H4 (cell line): ENCODE measurements at places on chromosomes 1 and 21. TPM values are rescaled to one million over a fixed set of nuclear protein-coding genes. Genes with fewer than 3 reads are reported as not detected.

GRCh38 chr21:28445141-28445830 is 547.4 kb downstream of the LTN1 start:
- DNase-seq = no peak

DNA sequence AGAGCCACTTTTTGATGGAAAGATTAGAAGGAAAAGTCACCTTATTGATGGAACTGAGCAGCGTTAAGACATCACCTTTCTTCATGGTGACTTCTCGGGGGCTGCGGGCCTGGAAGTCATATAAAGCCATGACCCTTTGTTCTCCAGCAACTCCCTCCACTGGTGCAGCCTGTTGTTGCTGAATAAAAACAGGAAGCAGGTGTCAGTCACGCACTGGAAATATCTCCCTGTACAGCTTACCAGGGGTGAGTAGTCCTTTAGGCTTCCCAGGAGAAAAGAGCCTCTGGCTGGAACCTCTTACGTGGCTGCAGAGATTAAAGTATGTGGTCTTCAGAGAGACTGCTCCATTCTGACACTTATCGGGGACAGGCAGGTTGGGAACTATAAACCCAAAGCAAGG is 31.9 kb downstream of the SPTA1 start:
- DNase-seq = peak; percentile 4

- no peak for DNase-seq
These were observed 1.3 kb upstream of the ATP1A1 start for GRCh38 chr1:116371752-116372151.

DNA sequence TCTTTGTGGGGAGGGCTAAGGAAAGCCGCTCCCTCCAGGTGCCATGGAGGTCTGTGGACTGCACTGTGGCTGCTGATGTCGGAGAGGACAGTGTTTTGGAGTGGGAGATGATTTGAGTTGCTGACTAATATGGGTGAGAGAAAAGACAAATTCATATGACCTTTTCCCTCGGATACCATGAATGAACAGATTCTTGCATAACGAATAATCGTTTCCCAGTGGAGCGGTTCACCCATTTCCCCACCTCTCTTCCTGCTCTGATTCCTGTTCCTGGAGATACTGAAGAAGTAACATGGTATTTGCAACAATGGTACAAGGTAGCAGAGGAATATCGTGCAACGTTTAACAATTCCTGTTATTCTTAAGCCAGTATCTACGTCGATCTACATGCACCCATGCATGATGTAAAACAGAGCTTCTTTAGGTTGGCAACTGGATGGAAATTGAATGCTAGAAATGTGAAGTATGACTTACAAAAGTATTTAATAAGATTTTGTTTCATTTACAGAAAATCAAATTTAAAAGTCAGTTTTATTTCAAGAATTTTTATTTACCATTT is 227.1 kb downstream of the TOMM20 start:
- DNase-seq = no peak

GRCh38 chr1:37486680-37487618 is 12.6 kb downstream of the ZC3H12A start:
- DNase-seq = no peak

DNA sequence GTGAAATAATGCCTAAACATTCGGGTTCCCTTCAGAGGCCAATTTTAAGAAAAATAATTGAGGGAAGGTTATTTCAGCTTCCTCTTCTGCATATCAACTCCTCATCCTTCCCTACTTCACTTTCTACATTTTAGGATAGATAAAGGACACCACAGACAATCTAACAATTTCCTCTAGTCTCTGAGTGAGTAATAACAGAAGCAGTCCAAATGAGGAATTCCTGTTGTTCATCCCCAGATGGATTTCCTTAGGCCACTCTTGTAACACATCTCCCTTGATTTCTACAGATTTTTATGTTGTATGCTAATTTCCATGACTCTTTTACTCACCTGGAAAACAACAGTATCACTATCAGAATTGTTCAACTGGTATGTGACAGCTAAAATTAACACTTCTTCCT is 87.7 kb upstream of the LYPLAL1 start:
- no peak for DNase-seq

DNA sequence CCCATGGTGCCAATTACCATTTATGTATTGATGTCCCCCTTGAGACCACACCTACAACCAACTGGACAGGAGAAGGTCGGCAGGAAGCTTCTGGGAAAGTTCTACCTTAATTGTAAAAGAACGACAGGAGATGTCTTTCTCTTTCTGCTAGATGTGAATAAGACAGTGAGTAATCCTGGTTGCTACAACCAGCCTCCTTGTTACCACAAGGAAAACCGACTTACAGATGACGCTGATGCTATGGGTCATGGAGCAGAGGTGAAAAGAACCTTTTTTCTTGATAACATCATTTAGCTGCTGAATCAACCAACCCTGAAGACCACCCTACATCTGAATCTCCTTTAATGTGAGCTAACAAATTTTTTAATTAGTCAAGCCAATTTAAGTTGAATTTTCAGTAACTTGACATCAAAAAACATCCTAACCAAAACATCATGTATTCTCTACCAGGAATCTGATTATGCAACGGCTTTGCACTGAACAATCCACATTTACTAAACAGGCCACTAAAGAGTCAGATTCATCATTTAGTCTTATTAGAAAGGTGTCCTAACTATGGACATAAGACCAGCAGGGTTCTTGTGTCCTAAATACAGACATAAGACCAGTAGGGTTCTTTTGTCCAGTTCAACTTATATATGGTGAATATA is 23.0 kb downstream of the RGS2 start:
- no peak for DNase-seq

GRCh38 chr1:167489571-167490340 is 28.6 kb downstream of the CD247 start:
- DNase-seq = no peak

- no peak for DNase-seq
These were observed 38.6 kb downstream of the PDE9A start for GRCh38 chr21:42691901-42692559.

DNA sequence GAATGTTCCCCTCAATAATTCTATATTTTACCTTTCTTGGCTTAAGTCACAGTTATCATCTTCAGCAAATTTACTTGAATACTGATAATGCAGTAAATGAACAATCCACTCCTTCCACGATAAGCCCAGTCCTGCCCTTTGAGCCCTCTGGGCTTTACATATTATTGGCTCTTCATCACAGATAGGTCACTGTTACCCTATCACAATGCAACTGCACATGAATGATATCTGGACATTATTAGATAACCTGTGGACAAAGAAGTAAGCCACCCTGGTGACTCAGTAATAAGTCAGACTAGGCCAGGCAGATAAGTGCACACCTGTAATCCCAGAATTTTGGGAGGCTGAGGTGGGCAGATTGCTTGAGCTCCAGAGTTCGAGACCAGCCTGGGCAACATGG is 69.4 kb downstream of the SPATA6 start:
- no peak for DNase-seq

DNA sequence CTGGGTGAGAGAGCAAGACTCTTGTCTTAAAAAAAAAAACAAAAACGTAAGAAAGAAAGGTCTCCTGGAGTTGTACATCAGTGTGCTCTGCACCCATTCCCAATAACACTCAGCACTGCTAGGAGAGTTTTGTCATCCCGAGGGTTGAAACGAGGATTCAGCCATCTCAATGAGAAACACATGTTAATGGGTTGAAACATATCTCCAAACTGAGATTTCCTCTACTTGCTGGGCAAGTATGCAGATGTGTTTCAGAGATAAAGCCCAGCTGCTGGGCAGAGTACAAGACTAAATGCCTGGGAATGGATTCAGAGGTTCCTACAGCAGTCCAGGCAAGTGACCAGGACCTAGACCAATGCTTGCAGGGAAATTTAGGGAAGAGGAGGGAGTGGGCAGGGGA is 2.6 kb upstream of the MFN2 start:
- DNase-seq = no peak

GRCh38 chr1:9410737-9411297 is 118.1 kb downstream of the SPSB1 start:
- peak; percentile 91 for DNase-seq

DNA sequence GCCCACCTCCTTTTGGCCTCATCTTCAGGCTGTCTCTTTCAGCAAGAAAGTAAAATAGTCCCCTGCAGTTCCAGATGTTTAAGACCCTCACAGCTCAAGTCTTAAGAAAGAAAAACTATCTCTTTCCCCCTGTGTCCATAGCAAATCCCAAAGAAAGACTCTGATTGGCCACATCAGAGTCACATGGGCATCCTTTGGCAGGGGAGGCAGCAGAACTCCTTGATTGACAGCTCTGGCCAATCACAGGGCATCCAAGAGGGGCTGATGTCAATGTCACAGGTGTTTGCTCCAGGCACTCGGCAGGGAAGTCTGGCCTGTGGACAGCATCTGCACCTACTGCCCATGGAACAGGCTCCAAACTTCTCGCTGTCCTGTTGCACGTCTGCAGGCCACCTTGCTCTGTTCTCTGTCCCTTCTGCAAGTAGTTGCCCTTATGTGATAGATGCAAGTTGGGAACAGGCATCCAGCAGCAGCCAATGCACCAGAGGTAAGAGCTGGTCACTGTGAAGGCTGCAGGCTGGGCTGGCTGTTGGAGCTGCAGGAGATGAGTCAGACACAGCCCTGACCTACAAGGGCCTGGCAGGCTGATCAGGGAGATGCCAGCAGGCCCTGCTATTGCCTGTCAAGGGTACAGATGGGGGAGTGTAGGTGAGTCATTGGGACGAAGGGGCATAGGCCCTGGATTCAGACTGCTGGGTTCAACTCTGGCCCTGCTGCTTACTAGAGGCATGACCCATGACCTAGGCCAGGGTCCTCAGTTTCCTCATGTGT is 96.8 kb upstream of the TMEM51 start:
- DNase-seq = no peak

DNA sequence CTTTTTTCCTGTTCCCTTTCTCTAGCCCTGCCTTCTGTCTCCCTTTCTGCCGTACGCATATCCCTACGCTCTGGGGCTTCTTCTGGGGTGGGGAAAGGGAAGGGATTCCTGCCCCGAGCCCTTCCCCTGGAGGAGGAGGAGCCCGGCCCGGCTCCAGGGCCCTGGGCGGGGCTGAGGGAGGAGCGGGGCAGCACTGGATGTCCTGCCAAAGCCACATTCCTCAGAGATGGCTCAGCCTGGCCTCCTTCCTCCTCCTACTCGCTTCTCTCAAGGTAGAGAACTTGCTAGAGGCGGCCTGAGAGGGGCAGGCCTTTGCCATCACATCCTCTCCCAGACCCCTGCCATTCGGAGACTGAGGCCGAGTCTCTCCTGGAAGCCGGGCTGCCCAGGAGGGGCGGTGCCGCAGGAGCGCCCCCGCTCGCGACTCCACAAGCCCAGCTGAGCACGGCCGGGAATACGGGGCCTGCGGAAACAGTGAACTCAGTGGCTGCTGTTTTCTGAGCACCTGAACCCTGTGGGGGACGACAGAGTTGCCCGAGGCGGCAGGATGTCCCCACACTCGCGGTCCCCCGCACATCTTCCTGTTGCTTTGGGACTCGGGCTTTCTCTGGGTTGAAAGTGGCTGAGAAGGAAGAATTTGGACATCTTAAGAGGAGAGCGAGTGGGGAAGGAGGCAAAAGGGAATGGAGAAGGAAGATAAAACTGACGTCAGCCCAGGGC is 12.2 kb downstream of the ADAMTSL4 start:
- peak; percentile 98 for DNase-seq

- no peak for DNase-seq
These were observed 587.7 kb upstream of the BRINP3 start for GRCh38 chr1:191065346-191065745.

GRCh38 chr1:47867438-47868347 is 129.5 kb downstream of the TRABD2B start:
- DNase-seq = no peak

GRCh38 chr1:77030401-77031105 is 163.3 kb downstream of the ST6GALNAC5 start:
- DNase-seq = peak; percentile 63

- DNase-seq = peak; percentile 59
These were observed 43.7 kb downstream of the BACH1 start for GRCh38 chr21:29342363-29342957.

DNA sequence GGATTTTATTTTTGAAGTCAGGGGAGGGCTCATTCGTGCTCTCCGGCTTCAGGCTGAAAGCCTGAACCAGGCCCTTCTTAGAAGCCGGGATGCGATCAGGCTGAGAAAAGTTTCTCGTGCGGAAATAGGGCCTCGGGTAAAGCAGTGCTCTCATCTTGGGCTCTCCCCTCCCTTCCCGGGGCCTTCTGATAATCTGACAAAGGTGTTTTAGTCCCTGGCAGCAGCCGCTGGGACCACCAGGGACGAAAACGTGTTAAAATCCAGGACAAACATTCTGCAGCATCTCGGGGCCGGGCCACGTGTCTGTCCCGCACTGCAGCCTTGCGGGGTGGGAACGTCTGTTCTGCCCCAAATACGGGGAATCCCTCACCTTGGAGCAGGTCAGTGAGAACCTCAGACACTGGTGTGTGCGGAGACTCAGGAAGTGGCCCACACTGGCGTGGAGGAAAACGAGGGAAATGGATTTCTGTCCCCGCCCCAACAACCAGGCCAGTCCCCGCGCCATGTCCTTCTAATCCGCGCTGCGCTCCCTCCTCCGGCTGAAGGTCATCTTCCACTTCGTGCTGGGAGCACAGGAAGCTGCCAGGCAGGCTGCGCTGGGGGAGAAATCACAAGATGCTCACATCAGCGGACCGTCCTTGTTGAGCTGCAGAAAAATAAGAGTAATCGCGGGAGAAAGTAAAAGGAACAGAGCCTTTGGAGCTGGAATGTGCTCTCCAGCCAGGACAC is 16.6 kb upstream of the AJAP1 start:
- no peak for DNase-seq

TGFB2 gene
- 14.7 and 18.7 TPM in 2 replicates for total RNA-seq

PTGFR gene
- 0.12 and 0.39 TPM in 2 replicates for total RNA-seq

OR2T29 gene
- total RNA-seq = not detected in 2 replicates

HFM1 gene
- total RNA-seq = 0.35 TPM in 1 of 2 replicates, not detected in the other

C1orf105 gene
- total RNA-seq = not detected in 2 replicates

AIM2 gene
- 39.5 and 42.8 TPM in 2 replicates for total RNA-seq

SPATA46 gene
- not detected in 2 replicates for total RNA-seq

NHLH1 gene
- 0.04 TPM in 1 of 2 replicates, not detected in the other for total RNA-seq
